Heart right ventricle (tissue), 16 donors: ENCODE measurements at places on chromosomes 6 and 20.

GRCh38 chr6:4394786-4395185, 259.4 kb upstream of the ECI2 start:
- H3K4me3 ChIP-seq = no peak overlapping the region
- H3K27me3 ChIP-seq = no peaks in the 10 kb centered on the region
- H3K36me3 ChIP-seq = no peaks in the 10 kb centered on the region
- peaks cover 11% of the 10 kb centered on the region for H3K4me1 ChIP-seq
- H3K27ac ChIP-seq = no peak overlapping the region
- DNase-seq = no peak

DNA sequence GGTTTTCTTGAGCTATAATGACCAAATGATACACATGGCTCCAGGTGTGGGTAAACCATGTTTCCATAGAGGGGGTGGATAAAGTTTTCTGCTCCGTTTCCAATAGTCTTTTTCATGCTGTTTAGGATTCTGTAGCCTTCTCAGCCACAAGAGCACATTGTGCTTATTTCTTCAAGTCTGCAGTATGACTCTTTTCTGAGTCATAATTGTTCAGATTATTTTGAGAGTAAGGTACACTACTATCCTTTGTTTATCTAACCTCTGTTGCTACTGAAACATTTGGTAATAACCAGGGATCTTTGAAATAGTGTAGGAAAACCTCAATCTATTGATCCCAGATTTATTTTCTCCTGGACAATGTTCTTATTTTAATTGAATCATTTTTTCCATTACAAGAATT, 247.9 kb upstream of the BMP2 start:
- no peaks in the 10 kb centered on the region for H3K36me3 ChIP-seq
- H3K27ac ChIP-seq = no peak overlapping the region
- no peak overlapping the region for H3K4me3 ChIP-seq
- no peaks in the 10 kb centered on the region for H3K4me1 ChIP-seq
- no peak for DNase-seq

- peaks cover 10% of the 10 kb centered on the region for H3K4me1 ChIP-seq
- peak overlapping the region; percentile 12 for H3K4me3 ChIP-seq
- H3K27me3 ChIP-seq = no peaks in the 10 kb centered on the region
- H3K36me3 ChIP-seq = no peaks in the 10 kb centered on the region
- peak overlapping the region; percentile 75 for H3K27ac ChIP-seq
Observed at GRCh38 chr20:50285376-50286173, 94.9 kb downstream of the CEBPB start.

- H3K27me3 ChIP-seq = peaks cover 8% of the 10 kb centered on the region
- H3K27ac ChIP-seq = peak overlapping the region; percentile 81
- peaks cover 3% of the 10 kb centered on the region for H3K4me1 ChIP-seq
- no peak overlapping the region for H3K4me3 ChIP-seq
Observed at GRCh38 chr6:167091026-167091804, 31.7 kb upstream of the CCR6 start.

DNA sequence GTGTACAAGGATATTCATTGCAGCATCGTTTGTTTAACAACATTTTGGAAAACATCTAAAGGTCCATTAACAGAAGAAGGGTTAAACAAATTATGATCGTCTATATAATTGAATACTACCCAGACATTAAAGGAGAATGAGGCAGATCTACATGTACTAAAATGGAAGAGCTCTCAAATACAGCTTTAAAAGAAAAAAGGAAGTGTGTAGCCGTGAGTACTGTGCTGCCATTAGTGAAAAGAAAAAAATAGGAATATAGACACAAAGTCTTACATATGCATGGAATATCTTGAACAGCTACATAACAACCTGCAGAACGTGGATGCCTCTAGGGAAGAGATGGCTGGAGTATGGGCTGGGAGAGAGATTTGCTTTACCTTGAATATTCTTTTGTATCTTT, 37.9 kb downstream of the PRDM1 start:
- H3K36me3 ChIP-seq = no peaks in the 10 kb centered on the region
- no peak for DNase-seq

DNA sequence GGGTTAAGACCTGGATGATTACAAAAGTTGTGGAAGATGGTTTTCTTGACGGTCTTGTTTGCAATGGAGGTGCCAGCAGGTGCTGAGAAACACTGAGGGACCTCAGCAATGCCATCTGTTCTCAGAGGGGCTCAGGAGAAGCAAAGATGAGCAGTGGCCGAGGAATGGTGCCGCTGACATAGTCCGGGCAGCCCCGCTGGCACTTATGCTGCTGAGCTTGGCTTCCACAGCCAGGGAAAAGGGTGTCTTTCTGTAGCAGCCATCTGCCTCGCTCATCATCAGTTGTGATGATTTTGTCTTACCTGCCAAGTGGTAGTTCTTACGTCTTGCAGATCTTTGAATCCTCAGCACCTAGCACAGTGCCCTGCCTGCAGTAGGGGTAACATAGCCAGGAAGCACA, 55.7 kb downstream of the PPP1R14C start:
- no peaks in the 10 kb centered on the region for H3K27me3 ChIP-seq
- peaks cover 26% of the 10 kb centered on the region for H3K4me1 ChIP-seq
- no peak overlapping the region for H3K27ac ChIP-seq

- no peak for DNase-seq
- H3K27me3 ChIP-seq = no peaks in the 10 kb centered on the region
- H3K27ac ChIP-seq = no peak overlapping the region
- no peaks in the 10 kb centered on the region for H3K36me3 ChIP-seq
Observed at GRCh38 chr6:93048381-93048780, 371.0 kb downstream of the EPHA7 start.

DNA sequence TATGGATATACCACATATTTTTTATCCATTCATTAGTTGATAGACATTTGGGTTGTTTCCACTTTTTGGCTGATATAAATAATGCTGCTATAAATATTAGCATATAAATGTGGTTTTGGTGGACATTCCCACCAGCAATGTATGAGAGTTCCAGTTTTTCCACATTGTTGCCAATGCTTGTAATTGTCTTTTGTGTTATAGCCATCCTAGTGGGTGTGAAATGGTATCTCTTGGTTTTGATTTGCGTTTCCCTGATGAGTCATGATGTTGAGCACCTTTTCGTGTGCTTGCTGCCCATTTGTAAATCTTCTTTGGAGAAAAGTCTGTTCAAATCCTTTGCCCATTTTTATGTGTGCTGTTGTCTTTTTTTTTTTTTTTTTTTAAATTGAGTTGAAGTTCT, 54.4 kb downstream of the DHX35 start:
- no peaks in the 10 kb centered on the region for H3K27me3 ChIP-seq
- H3K4me3 ChIP-seq = no peak overlapping the region
- no peak overlapping the region for H3K27ac ChIP-seq
- H3K4me1 ChIP-seq = no peaks in the 10 kb centered on the region
- no peaks in the 10 kb centered on the region for H3K36me3 ChIP-seq

GRCh38 chr20:9609887-9610502, 95.6 kb downstream of the LAMP5 start:
- H3K27ac ChIP-seq = no peak overlapping the region
- H3K36me3 ChIP-seq = no peaks in the 10 kb centered on the region
- DNase-seq = no peak
- H3K4me1 ChIP-seq = no peaks in the 10 kb centered on the region
- H3K4me3 ChIP-seq = no peak overlapping the region

DNA sequence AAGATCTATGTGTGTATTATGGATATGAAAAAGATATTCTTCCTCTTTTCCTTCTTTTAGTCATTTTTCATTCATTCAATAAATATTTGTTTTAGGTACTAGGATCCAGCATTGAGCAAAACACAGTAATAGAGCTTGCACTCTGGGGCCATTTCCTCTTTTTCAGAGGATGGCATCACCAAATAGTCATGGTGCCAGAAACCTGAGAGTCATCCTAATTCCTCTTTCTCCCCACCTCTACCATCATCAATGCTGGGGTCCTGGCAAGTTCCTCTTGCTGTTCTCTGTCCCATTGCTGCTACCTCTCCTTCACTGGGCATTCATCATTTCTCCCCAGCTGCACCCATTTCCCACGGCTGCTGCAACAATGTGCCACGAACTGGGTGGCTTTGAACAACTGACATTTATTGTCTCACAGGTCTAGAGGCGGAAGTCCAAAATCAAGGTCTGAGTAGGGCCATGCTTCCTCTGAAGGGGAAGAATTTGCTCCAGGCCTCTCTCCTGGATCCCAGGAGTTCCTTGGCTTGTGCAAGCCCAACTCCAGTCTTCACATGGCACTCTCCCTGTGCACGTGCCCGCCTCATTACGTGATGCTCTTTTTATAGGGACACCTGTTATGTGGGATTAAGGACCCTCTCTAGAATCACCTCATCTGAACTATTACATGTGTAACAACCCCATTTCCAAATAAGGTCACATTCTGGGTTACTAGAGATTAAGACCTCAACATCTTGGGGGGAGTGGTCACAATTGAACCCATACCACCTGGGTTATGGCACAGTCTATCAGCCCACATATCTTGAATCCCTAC, 9.5 kb upstream of the IGF2R start:
- no peak overlapping the region for H3K4me3 ChIP-seq
- H3K4me1 ChIP-seq = peaks cover 10% of the 10 kb centered on the region
- H3K36me3 ChIP-seq = no peaks in the 10 kb centered on the region
- H3K27ac ChIP-seq = peak overlapping the region; percentile 59
- no peaks in the 10 kb centered on the region for H3K27me3 ChIP-seq
- DNase-seq = no peak

DNA sequence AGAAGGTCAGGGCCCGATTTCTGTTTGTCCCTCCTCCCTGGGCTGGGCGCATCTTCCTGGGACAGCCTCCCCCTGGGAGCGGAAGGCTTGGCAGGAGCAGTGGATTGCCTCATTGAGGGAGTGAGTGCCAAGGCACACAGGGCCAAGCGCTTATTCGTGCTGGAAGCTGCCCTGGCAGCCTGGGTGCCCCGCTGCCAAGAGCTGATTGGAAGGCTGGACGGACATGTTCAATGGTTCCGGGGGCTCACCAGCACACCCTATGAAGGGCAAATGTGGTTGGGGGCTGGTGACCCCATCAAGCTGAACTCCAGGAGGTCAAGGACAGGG, 10.3 kb upstream of the ZNF831 start:
- no peaks in the 10 kb centered on the region for H3K27me3 ChIP-seq
- H3K4me1 ChIP-seq = peaks cover 25% of the 10 kb centered on the region
- no peak overlapping the region for H3K4me3 ChIP-seq
- H3K27ac ChIP-seq = no peak overlapping the region
- no peaks in the 10 kb centered on the region for H3K36me3 ChIP-seq

GRCh38 chr20:24353135-24353690, 116.2 kb upstream of the SYNDIG1 start:
- H3K27ac ChIP-seq = no peak overlapping the region
- no peak overlapping the region for H3K4me3 ChIP-seq
- no peaks in the 10 kb centered on the region for H3K4me1 ChIP-seq
- H3K27me3 ChIP-seq = no peaks in the 10 kb centered on the region
- no peak for DNase-seq
- H3K36me3 ChIP-seq = no peaks in the 10 kb centered on the region

GRCh38 chr20:20452254-20452676, 84.4 kb downstream of the INSM1 start:
- H3K36me3 ChIP-seq = peaks cover 7% of the 10 kb centered on the region
- H3K4me1 ChIP-seq = peaks cover 20% of the 10 kb centered on the region
- no peak overlapping the region for H3K4me3 ChIP-seq
- H3K27ac ChIP-seq = no peak overlapping the region

- no peaks in the 10 kb centered on the region for H3K27me3 ChIP-seq
- no peak for DNase-seq
- H3K27ac ChIP-seq = no peak overlapping the region
- no peak overlapping the region for H3K4me3 ChIP-seq
- no peaks in the 10 kb centered on the region for H3K4me1 ChIP-seq
Observed at GRCh38 chr6:10146715-10147451, 268.0 kb downstream of the TFAP2A start.

- no peak for DNase-seq
- no peak overlapping the region for H3K4me3 ChIP-seq
- H3K27ac ChIP-seq = no peak overlapping the region
Observed at GRCh38 chr20:6135347-6135746, 12.5 kb upstream of the FERMT1 start.

DNA sequence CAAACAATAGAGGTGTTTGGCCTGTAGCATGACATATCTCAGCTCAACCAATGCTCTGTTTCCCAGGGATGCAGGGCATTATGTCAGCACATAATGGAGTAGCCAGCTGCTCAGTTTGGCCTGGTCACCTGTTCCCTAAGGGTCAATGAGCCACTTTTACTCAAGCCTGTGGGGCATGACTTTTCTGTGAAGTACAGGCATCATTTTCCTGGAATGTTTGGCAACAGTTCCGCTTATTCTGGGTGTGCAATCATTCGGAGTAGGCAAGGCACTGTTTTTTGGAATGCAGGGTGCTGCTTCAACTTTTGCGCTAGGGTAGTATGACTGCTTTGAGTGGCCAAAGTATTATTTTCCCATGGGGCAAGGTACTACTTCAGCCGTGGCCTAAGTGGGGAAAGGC, 665.4 kb downstream of the EPHA7 start:
- no peak for DNase-seq
- H3K27ac ChIP-seq = no peak overlapping the region

DNA sequence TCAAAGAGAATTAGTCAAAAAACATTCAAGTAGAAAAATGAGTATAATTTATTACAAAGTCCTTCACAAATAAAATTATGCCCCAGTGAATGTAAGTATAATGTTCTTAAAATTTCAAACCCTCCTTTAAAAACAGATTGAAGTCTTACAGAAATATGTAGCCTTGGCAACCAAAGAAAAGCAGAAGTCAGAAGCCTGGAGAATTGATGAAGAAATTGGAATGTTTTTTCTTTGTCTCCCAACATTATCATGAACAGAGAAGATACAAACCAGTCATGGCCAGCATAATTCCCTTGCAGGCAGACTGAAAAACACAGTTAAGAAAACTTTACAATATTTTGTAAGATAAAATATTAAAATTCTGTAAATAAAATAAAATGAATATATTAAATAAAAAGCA, 221.9 kb downstream of the TBC1D32 start:
- DNase-seq = no peak
- no peak overlapping the region for H3K4me3 ChIP-seq
- H3K27me3 ChIP-seq = no peaks in the 10 kb centered on the region
- H3K27ac ChIP-seq = no peak overlapping the region
- no peaks in the 10 kb centered on the region for H3K4me1 ChIP-seq
- H3K36me3 ChIP-seq = no peaks in the 10 kb centered on the region

DNA sequence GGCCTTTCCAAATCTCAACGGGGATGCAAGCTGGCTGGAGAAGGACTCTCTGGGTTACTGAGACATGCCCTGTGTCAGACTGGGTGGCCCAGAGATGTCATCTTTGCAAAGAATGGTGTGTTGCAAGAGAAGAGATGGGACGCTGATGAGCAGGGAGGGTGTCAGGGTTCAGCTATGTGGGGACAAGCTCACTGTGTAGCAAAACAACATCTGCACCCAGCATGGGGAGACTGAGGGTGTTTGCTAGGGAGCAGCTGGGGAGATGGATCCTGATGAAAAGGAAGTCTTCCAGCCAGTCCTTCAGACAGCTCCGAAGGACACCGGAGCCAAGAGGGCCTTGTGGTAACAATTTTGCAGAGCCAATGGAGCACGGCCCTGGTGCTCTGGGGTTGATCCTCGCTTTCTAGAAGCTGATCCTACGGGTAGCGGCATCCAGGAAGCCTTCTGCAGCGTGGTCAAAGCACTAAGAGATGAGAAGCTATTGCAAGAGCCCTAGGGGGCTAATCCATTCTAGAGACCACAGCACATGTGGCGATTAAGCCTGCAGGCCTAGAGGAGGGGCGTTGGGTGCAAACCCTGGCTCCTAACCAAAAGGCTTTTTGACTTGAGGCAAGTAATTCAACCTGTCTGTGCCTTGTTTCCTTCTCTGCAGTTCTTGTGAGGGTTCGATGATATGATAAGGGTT, 39.9 kb downstream of the EDN3 start:
- H3K4me3 ChIP-seq = no peak overlapping the region
- no peaks in the 10 kb centered on the region for H3K4me1 ChIP-seq
